ENCODE measurements at places on chromosomes 13 and 19.

DNA sequence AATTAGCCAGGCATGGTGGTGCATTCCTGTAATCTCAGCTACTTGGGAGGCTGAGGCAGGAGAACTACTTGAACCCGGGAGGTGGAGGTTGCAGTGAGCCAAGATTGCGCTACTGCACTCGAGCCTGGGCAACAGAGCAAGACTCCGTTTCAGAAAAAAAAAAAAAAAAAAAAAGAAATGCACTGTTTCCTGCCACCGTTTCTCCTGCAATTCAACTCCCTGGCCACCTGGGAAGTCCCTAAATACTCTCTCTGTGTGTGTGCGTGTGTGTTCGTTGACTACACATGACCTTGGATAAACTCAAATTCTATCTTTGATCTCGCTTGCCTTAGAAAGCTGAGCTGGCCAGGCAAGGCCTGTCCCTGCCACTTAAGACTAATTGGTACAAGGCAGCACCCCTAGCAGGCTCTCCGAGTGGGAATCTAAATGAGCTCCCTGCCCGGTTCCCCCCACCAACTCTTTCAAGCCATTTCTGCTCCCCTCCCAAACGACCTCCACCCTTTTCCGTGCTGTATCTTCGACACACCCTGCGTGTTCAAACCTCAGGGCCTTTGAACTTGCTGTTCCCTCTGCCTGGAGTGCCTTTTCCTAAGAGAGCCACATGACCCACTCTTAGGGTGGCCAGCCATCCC lies 5.2 kb upstream of the BCAT2 start:
- no peak for DNase-seq

DNA sequence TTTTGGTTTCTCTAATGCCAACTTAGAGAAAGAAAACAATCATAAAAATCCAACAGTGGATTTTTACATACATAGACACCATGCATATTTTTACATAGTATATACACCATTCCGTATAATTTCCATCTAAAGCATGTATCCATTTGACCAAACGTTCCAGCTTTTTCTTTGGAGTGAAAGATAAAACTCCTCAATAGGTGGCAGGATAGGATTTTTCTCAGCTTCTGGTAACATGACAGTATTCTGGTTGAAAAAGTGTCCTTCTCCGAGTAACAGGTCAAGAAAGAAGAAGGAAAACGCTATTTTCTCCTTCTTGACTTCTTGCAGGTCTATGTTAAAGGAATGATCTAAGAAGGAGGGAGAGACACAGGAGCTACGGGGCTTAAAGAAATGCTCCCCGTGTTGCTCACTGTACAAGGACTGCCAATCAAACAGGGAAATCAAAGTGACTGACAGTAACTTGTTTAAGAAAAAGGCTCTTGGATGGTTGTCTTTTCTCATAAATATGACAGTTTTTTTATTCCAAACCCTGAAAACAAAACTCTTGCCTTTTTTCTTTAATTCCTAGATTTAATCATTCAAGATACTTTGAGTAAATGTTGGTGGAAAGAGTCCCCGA lies 11.5 kb downstream of the FLT1 start:
- no peak for DNase-seq

DNA sequence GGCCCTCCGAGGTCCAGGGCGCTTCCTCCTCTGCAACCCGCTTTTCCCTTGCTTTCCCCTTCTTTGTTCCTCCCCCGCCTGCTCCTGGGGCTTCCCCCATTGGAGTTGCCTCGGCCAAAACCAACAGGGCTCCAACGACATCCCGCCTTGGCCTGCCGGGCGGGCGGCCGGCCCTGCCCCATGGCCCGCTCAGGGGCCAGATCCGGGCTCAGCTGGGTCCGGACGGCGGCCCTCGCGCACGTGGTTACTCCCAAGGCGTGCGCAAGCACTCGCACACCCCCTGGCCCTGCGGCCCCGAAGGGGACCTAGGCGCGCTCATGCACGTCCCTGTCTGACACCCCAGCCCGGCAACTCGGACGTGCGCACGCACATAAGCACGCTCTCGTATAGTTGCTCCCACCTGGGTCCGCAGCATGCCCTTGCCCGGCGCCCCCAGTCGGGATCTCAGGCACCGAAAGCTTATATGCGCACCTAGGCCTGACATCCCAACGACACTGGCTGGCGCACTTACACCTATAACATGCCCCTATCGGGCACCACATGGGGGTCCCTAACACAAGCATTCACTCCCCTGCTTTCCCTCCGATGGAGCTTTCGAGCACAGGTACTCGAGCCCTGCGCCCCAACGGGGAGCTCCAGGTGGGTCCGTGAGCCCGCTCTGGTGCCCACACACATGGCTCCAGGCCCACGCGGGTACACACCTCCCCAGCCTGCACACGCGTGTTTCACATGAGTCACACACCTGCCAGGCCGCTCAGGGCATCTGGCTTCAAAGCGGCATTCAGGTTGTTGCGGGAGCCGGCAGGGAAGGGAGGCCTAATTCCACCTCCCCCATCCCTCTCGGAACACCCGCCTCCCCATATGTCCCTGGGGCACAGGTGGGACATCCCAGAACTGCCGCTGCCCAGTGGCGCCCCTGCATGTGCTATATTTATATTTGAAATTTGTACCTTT lies 15.0 kb downstream of the NFIX start:
- DNase-seq, result no peak

- DNase-seq, result no peak
Measured at GRCh38 chr19:20423381-20424197, 142.0 kb downstream of the ZNF737 start.

GRCh38 chr19:3614858-3615505 lies 8.3 kb upstream of the TBXA2R start:
- no peak for DNase-seq

DNA sequence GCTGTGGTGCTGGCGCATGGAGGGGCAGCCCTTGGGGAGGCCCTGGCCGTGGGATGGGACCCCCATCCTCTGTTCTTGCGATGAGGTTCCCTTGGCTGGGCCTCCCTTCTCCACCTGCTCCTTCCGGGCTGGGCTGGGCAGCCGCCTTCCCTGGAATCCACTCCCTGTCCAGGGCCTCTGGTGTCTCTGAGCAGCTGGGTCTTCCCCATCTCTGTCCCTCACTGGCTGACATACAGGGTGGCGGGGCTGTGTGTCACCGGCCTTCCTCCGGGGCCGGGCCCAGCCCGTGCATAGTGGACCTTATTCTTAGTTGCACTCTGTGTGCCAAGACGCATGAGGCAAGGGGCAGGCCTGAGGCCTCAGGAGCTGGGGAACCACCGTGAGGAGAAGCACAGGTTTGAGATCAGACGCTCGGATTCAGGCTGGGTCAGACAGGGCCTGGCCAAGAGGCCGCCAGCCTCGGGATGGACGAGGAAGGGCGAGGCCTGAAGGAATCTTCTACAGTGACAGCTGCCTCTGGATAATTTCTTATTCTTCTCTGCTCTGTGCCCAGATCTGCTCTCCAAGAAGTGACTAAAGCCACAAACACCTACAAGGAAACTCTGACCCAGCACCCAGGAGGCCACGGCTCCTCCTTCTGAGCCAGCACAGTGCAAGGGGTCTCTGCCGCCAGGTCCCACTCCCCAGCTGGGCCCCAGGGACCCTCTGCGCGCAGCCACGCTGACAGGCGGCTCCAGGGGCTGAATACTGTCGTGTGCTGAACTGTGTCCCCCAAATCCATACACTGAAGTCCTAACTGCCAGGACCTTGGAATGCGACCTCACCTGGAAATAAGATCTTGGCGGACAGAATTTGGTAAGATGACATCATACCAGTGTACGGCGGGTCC lies 11.0 kb downstream of the SGTA start:
- no peak for DNase-seq

DNA sequence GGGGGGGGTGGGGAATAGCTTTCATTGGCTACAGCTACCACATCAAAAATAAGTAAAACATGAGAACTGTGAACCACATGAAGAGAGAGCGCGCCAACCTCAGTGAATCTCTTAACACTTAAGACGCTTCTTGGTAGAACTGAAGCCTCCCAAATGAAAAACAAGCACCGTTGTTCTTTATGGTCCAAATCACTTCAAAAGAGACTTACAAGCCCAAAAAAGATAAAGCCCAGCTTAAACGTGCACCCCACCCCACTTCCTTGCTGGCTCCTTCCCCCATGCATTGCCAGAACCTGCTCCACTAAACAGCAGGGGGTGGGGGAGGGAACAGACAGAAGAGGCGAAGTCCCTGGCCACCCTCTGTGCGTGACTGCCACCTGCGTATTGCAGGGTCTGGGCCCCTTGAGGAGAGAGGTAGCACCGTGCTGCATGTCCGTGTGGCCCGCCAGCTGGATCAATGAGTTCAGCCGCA lies 479.1 kb downstream of the FOXO1 start:
- DNase-seq, result peak; percentile 24

All from stimulated activated CD4-positive, alpha-beta T cell treated with anti-CD3 and anti-CD28 coated beads, Interleukin-1b, Interleukin-23, amount 100 ng/mL, for 4 hours (primary cell).